CD4-positive, alpha-beta T cell treated with Interleukin-6 at 100 ng/mL for 8 hours (primary cell): ENCODE measurements at places on chromosomes 2 and 18.

- DNase-seq, result no peak
Measured at GRCh38 chr2:215032153-215032552, 106.3 kb downstream of the ABCA12 start.

- DNase-seq, result no peak
Measured at GRCh38 chr2:45184606-45185005, 175.4 kb upstream of the SIX2 start.

DNA sequence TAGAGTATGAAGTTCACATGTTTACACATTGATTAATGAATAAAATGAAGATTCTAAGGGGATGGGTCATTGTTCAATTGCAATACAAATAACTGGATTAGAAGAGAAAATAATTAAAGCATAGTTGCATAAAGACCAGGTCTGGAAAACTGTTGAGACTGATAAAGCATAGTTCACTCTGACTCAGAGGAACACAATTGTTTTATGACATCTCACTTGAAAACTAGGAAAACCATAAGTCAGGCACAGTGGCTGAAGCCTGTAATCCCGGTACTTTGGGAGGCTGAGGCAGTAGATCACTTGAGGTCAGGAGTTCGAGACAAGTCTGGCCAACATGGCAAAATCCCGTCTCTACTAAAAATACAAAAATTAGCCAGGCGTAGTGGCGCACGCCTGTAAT, 46.7 kb downstream of the PLA2R1 start:
- no peak for DNase-seq

- peak; percentile 52 for DNase-seq
Measured at GRCh38 chr18:812376-813171, 532 bp upstream of the YES1 start.

GRCh38 chr2:40450066-40450795, 1.7 kb downstream of the SLC8A1 start:
- no peak for DNase-seq

GRCh38 chr2:200127848-200128247, 172.5 kb downstream of the MAIP1 start:
- no peak for DNase-seq

- DNase-seq, result no peak
Measured at GRCh38 chr2:239318151-239318611, 82.6 kb downstream of the HDAC4 start.

DNA sequence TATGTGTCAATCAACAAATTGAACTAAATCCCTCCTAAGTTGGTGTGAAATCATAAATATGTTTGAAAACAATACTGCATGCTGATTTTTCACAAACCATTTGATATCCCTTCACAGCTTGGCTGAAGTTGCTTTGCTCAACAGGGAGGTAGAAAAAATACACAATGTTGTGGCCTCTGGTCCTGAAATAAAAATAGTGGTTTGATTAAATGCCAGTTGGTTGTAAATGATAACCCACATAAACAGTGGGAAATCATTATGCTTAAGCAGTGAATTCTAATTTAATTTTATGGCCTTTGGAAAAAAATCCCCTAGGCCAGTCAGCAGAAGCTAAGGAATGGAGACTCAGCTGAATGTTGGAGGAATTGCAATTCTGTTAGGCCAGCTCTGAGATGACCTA, 359.4 kb upstream of the CWC22 start:
- DNase-seq, result no peak

DNA sequence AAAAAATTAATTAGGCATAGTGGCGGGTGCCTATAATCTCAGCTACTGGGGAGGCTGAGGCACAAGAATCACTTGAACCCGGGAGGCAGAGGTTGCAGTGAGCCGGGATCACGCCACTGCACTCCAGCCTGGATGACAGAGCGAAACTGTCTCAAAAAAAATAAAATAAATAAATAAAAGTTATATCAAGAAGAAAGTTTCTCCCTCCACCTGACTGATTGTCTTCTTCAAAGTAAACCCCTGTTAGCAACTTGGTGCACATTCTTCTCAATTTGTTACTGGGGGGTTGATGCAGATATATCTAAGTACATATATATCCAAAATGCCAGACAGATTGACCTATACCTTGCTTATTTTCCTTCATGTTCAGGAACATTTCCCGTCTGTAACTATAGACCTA, 5.2 kb upstream of the MYCN start:
- no peak for DNase-seq

DNA sequence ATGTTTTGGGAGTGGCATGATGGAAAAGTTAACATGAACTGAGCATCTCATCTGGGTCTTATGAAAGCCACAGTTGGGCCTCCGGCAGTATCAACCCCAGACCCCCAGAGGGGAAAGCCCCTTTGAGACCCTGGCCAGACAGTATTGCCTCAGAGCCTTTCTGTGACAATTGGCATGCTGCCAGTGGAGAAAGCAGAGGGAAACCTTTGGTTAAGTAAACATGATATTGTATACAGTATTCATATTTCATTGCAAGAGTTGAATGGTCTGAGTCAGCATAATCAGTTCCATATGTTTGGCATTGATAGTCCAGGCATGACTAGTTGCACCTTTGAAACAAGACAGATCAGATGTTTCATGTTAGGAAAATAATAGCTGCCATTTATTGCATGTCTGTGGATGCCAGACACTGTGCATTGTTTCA, 20.0 kb downstream of the MERTK start:
- no peak for DNase-seq

DNA sequence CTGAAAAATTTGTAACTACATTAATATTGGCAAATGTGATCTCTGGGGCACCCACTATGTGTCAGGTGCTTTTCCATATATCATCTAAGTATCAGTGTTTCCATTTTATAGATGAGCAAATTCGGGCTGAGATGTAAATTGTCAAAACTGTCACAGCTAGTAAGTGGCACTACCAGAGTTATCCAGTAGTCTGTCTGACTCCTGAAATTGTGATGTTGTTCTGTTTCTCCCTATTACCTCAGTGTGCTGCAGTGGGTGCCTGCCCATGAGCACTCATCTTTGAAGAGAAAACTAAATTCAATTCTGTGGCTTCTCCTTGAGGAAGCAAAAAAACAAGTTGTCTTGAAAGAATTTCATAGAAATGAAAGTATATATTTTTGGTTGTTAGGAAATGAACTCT, 467.4 kb upstream of the FANCL start:
- no peak for DNase-seq

DNA sequence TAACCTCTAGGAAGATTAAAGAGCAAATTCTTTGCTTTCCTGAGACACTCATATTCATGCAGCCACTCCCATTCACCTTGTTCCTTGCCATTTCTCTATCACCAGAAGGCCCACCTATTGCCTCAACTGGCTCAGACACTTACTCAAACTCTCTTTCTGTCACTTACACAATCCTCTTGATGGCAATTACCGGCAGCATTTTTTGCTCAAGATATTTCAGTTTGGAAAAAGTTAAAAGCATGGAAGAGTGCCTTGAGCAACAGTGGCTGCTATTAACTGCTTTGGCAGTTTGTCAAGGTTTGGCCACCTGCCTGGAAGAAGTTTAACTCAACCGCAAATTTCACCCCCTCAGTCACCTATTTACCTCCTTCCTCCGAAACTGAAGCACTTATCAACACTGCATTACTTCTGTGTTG, 1104.0 kb upstream of the PIK3C3 start:
- no peak for DNase-seq

- DNase-seq, result no peak
Measured at GRCh38 chr18:47981320-47981719, 50.9 kb upstream of the SMAD2 start.

- DNase-seq, result no peak
Measured at GRCh38 chr18:43046322-43046721, 69.2 kb downstream of the RIT2 start.

GRCh38 chr2:234191819-234192407, 141.4 kb downstream of the SPP2 start:
- DNase-seq, result no peak

GRCh38 chr18:34794348-34794747, 84.2 kb downstream of the DTNA start:
- DNase-seq, result no peak
